ENCODE measurements at places on chromosomes 2 and 18.

- no peak for DNase-seq
These were observed 82.9 kb downstream of the PLB1 start for GRCh38 chr2:28578774-28579173.

- DNase-seq, result no peak
These were observed 41.5 kb downstream of the SRSF7 start for GRCh38 chr2:38709567-38710194.

GRCh38 chr2:110707386-110707965 is 24.9 kb upstream of the ACOXL start:
- DNase-seq, result no peak

DNA sequence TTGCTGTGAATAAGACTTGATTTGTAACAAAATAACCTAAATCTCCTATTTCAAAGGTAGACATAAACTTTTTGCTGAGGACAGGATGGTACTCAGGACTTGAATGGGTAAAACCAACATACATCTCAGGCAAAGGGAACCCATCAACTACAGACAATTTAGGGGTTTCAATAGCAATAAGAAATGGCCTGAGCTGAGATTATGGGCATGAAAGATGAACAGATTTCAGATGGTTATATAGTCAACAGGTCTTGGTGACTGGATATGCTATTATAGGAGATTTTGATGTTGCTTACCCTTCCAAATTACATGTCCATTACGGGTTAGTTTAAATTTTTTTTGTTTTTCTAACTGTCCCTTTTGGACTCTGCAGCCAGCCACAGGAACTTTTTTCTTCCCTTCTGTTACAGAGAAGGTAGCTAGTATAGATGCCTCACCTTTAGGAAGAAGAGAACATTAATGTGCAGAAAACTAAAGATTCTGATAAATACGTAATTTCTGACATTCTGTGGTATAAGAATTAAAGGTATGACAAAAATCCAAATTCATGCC is 4.6 kb downstream of the RPS27A start:
- no peak for DNase-seq

DNA sequence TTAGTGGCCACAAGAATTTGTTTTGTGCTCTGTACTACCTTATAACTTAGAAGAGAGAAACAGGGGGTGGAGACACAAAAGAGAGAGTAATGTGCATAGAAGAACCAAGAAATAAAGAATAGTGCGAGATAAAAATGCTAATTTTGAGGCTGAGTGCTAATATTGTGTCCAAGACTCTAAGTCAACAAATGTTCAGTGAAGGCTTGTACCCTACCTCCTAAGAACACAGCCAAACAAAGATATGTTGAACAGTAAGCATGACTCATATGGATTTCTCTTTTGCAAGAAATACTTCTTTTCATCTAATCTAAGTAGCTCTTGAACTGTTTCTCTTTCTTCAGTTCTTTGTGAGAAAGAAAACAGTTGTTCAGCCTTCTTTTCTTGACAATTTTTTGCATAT is 45.2 kb downstream of the GAREM1 start:
- DNase-seq, result no peak

DNA sequence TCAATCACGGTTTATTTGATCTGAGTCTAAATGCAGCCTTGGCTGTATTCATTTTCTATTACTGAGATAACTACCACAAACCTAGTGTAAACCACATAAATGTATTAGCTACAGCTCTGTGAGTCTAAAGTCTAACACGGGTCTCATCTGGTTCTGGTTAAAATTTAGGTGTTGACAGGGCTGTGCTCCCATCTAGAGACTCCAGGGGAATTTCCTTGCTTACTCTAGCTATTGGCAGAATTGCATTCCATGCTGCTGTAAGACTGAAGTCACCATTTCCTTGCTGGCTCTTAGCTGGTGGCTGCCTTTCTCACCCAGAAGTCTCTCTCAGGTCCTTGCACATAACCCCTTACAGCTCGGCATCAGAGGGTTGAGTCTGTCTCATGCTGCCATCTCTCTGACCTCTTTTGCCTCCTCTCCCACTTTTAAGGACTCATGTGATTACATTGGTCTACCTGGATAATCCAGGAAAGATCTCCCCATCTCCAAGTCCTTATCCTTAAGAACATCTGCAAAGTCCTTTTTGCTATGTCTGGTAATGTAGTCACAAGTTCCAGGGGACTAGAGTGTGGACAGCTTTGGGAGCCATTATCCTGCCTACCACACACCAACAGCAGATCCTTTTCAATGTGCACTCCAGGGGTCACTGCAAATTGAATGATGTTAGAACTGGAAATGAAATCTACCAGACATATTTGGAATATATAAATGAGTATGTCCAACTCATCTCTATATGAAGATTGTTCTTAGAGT is 207.0 kb upstream of the AGAP1 start:
- no peak for DNase-seq

DNA sequence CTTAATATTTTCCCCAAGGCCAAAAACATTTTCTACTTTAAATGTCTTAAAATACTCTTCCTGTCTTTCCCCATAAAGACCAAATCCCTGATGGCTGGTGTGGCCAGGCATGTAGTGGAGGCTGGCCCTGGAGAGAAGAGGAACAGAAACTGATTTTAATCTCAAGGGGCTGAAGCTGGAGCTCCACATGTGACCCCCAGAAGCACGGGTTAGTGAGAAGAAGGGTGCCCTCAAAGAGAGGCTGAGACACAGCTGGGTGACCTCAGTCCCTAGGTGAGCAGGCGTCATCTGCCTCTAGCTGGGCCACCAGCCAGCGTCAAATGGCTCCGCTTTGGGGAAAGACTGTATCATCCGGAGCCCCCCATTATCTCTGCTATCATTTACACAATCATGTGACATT is 19.3 kb upstream of the TMEM18 start:
- no peak for DNase-seq

GRCh38 chr2:170761572-170761971 is 8.6 kb upstream of the ERICH2 start:
- no peak for DNase-seq

DNA sequence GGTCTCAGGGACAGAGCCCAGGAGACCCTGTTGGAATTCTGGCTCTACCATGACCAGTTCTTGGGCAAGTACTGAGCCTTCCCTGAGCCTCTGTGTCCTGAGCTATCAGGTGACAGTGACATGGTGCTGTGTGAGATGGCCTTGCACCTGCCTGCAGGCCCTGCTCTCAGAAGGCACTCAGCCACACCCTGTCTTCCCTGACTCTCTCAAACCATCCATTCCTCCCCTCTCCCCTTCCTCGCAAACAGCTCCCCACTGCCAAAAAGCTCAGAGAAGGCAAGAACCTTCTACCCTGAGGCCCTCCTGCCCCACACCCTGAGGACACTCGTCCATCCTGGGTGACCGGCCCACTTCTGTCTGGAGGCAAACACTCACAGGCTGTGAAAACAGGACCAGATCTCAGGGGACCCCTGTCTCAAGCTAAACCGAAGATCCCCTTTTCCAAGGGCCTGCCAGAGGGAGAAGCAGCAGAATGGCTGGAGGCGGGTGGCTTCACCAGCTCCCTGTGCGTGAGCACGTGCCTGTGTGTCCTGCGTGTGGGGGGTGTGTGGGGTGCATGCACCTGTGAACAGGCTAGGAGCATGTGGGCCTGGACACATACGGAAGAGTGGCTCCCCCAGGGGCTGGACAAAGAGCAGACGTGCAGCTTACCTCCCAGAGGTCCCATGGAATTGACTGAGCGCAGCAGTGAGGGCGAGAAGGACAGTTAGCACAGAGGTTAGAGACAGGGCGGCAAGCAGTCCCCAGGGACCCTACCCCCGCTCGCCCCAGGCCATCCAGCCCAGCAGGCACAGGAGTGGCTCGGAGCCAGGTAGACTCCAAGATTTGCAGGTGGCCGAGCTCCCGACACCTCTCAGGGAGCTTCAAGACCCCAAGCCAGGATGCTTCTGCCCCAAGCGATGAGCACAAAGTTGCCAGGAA is 53.9 kb downstream of the BIN1 start:
- DNase-seq, result peak; percentile 22

- no peak for DNase-seq
These were observed 20.4 kb downstream of the STAM2 start for GRCh38 chr2:152155209-152155608.

- DNase-seq, result no peak
These were observed 76.2 kb downstream of the NPAS2 start for GRCh38 chr2:100895934-100896685.

DNA sequence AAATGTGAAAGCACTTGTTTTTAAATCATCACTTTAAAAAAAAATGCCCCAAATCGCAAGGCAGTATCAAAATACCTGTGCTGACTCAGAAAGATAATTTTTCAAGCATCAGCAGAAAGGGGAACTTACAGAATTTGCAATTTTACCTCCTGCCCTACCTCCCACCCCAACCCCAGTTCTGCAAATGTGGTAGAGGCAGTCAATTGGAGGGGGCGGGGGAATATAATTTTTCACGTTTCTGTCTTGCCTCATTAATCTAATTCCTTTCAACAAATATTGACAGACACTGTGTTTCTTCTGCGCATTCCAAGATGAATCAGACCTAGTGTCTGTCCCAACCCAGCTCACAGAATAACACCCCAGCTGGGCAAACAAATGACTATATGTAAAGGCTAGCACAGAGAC is 76.8 kb downstream of the ALPK2 start:
- DNase-seq, result no peak

GRCh38 chr2:238128534-238129001 is 9.9 kb upstream of the KLHL30 start:
- peak; percentile 10 for DNase-seq

DNA sequence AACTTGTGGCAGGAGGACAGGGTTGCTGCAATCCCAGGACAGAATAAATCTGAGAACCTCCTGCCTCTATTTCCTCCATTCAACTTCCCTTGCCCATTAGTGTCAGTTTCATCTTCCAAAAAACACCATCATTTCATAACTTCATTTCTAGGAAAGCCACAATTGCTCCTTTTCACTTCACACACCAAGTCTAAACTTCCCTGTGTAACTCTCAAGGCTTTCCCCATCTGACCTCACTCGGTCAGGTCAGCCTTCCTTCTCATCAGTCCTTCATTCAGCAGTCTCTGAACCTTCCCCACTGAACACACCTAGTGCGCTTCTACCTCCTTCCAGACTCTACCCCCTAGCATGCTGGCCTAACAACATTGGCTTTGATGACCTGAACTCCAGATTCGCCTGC is 35.8 kb downstream of the TCF7L1 start:
- DNase-seq, result no peak

GRCh38 chr2:238461051-238461450 is 34.3 kb downstream of the ASB1 start:
- no peak for DNase-seq

DNA sequence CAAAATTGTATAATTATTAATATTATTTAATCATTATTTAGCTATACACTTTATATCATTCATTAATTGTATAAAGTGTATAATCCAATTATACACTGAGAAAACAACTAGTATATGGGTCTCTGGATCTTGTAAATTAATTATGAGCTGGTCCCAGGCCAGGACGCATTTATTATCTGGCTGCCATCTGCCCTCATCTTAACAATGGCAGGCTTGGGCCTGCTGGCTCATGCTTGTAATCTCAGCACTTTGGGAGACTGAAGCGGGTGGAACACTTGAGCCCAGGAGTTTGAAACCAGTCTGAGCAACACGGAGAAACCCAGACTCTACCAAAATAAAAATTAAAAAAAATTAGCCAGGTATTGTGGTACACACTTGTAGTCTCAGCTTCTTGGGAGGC is 502.2 kb upstream of the NRXN1 start:
- DNase-seq, result no peak

DNA sequence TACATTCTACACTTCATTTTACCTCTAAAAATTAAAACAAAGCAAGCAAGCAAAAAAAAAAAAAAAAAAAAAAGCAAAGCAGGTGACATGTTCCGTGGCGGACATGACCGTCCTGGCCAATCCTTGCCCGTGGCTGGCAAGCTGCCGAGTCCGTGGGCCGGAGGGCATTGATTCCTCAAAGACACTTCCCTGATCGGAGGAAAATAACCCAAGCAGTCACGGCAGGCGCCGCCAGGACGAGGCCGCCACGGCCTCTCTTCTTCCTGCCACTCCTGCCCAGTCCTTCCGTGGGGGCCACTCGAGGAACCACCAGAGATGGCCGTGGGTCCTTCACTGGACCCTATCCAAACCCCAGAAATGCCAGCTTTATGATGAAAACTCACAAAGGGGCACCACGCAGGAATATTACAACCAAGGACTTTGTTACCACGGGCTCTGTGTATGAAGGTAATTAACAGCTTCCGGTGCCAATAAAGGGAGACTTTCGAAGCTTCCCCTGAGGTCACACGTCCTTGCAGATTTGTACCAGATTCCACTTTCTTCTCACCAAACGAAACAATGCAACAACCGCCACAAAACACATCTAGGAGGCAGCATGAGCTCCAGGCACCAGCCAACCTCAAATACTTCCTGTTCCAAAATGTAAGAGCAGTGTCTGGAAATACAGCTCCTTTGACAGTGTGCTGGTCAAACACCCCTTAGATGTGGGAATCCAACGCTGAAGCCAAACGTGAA is 170.3 kb downstream of the HDAC4 start:
- no peak for DNase-seq

- no peak for DNase-seq
These were observed 294.4 kb upstream of the MC4R start for GRCh38 chr18:60667016-60667415.

DNA sequence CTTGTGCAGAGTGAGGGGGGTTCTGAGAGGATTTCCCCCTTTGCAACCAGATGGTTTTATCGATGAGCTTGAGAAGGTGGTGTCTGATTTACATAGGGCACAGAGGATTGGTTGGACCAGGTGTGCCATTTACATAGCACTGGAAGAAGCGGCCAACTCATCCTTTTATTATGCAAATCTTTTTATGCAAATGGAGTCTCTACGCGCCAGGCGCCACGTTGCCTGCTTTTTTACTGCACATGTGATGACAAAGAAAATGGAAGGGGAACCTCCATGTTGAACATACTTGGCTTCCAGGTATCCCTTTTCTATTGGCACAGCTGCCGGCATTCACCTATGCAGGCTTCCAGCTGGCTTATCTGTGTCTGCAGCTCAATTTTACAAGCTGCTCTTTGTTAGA is 18.4 kb upstream of the TXNL4A start:
- no peak for DNase-seq

- DNase-seq, result no peak
These were observed 10.5 kb downstream of the COPS8 start for GRCh38 chr2:237096201-237096600.

- no peak for DNase-seq
These were observed 436.5 kb upstream of the ACVR2A start for GRCh38 chr2:147408357-147408756.

DNA sequence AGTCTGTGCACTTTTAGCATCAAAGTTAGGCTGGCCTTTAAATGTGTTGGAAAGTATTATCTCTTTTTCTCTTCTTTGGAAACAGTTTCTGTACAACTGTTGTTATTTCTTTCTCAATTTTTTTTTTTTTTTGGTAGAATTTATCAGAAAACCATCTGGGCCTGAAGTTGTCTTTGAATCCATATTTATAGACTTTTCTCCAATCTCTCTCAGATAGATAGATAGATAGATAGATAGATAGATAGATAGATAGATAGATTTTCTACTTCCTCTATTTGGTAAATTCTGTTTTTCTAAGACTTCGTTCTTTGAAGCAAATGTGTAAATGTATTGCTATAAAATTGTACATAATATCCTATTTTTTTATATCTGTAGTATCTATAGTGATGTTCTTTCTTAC is 17.5 kb downstream of the DNAJC10 start:
- no peak for DNase-seq

- DNase-seq, result no peak
These were observed 311.2 kb downstream of the OSR1 start for GRCh38 chr2:19046986-19047780.

GRCh38 chr2:213490087-213490486 is 205.8 kb downstream of the SPAG16 start:
- no peak for DNase-seq

- no peak for DNase-seq
These were observed 34.9 kb upstream of the DYNC1I2 start for GRCh38 chr2:171652416-171652785.

GRCh38 chr18:23881778-23882177 is 132.8 kb upstream of the TTC39C start:
- DNase-seq, result no peak
